ENCODE measurements at places on chromosomes 7 and 10.

DNA sequence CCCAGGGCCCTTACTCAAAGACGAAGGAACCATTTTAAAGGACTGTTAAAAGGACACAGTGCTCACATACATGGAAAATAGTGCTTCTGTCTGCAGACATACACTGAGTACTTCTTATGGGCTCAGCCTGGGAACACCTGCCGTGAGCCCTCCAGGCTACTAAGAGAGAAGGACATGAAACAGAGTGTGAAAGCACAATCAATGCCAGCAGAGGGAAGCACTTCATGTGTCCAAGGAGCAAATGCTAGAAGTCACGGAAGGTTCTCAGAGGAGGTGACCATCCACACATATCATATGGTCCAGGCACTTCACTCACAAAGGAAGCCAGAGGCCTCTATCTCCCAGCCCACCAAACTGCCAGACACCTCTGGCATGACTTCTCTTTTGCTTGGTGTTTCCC lies 15.5 kb downstream of the ELMO1 start:
- DNase-seq: no peak

GRCh38 chr7:94003446-94004023 lies 620 bp downstream of the BET1 start:
- DNase-seq: no peak

DNA sequence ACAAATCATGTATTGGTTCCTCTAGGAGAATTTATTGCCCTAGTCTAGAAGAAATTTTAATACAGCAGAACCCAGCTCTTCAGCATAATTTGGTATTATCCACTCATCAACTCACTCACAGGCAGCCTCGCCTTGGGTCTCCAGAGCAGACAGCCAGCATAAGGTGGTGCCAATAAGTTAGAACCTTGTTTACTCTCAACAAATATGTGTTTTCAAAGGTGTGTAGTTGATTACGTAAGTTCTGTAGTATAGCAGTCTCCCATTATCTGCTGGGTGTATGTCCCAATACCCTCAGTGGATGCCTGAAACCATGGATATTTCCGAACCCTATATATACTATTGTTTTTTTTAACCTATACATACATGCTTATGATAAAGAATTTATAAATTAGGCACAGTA lies 522.5 kb upstream of the LRRN3 start:
- no peak for DNase-seq

DNA sequence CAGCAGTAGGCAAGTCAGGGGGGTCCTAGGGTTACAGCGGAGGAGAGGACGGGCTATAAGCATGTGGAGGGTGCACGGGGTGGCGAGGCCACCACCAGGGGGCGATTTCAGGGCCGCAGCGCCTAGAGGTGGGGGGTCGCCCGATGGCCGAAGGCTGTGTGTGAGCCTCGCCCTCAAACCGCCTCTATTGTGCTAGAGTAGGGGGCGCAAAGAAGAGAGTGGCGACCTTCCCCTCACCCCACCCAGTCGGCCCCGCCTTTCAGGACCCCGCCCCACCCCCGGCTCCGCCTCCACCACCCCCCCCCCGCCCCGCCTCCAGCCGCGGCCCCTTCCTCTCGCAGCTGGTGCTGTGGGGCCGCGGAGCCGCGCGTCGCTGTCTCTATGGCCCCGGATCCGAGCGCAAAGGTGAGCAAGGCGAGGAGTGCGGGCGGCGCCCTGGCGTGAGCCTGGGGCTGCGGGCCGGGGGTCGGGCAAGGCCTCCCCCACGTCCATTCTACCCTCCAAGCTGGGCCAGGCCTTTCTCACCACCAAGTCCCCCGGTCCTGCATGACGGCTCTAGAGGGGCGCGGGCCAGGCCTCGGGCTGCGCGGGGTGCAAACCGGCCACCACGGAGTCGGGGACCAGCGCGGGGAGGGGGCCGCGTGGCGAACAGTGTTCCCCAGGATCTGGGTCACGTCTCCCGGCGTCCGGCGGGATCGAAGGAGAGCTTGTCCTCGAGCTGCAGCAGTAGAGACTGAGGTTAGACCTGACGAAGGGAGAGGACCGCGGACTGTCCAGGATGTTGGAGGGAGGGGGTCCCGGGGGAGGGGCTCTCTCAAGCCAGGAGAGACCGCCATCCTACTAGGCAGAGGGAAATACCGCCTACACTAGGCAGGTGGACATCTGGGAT lies at the start of gene SEMA4G:
Gene SEMA4G (plus strand): TSS at position 318 of the 889 bp plus-strand sequence. CDS start 3,409 bp downstream, outside the sequence.
- DNase-seq: peak; percentile 41

GRCh38 chr7:255721-256361 lies 34.1 kb upstream of the FOXL3 start:
- no peak for DNase-seq

DNA sequence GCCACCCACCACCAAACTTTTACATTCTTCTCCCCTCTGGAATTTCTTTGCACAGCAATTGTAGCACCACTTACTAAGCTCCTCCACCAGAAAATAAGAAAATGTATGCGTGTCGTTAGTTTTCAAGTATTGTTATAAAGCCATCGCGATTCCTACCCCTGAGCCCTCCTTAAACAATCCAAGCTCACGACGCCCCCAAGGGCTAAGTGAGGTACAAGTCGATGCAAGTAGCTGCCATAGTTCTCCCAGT lies 1.3 kb downstream of the FRAT2 start:
- DNase-seq: no peak

- no peak for DNase-seq
Observed at GRCh38 chr10:78783753-78784152, 285.0 kb upstream of the ZMIZ1 start.

GRCh38 chr7:66466081-66466600 lies 162.5 kb upstream of the KCTD7 start:
- no peak for DNase-seq

DNA sequence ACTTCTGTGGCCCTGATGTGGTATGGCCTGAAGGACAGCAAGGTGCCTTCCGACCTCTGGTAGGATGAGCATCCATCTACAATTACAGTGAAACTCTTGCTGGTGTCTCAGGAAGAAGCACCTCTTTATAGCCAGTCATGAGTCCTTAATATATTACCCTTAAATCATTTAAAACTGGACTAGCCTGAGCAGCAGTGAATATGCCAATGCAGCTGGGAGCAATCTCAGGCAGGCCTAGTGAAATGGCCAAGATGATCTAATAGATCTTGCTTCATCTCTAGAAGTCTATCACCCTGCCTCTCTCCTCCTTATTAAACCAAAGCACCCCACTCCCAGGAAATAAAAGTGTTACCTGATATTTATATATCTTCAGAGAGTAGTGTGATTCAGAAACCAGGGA lies 66.7 kb upstream of the SORCS3 start:
- no peak for DNase-seq

- no peak for DNase-seq
Observed at GRCh38 chr7:74185636-74186035, 11.5 kb downstream of the EIF4H start.

GRCh38 chr7:55432939-55433784 lies 68.0 kb downstream of the LANCL2 start:
- no peak for DNase-seq

- DNase-seq: no peak
Observed at GRCh38 chr7:100817097-100817496, 10.2 kb downstream of the EPHB4 start.

DNA sequence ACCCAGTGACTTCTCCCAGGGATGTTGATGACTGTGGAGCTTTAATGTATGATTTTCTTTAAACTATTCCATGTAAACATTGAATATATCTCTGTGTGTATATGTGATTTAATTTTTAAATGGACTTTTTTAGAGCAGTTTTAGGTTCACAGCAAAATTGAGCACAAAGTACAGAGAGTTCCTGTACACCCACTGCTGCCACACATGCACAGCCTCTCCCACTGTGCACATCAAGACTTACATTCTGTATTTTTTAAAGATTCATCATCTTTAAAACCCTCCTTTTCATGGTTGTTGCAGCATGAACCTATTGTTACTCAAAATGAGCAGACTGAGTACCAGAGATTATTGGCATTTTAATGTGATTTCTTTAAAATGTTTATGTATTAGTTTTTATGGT lies 51.3 kb downstream of the WIPF3 start:
- DNase-seq: no peak

- DNase-seq: no peak
Observed at GRCh38 chr10:121252756-121253155, 345.5 kb downstream of the FGFR2 start.

DNA sequence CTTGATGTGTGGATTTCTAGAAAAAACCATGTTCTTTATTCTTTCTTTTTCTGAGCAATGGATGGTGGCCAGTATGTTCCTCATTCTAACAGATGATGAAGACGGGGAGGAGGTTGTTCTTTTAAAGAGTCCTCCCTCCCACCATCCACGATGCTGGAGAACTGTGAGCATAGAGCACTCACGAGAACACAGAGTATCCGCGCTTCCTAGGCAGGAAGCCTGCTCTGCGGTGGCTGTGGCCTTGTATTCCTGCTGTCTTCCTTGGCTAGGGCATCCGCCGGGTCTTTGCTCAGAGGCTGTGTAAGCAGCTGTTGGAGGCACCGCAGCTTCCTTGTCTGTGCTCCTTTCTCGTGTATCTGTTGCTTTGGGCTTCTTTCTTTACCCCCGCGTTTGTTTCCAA lies 214.2 kb downstream of the CCDC3 start:
- DNase-seq: no peak

- DNase-seq: no peak
Observed at GRCh38 chr7:155813546-155814315, 1.5 kb upstream of the SHH start.

GRCh38 chr7:40468891-40469864 lies 334.4 kb downstream of the SUGCT start:
- DNase-seq: no peak

- no peak for DNase-seq
Observed at GRCh38 chr10:91287276-91287675, 66.8 kb downstream of the PCGF5 start.

DNA sequence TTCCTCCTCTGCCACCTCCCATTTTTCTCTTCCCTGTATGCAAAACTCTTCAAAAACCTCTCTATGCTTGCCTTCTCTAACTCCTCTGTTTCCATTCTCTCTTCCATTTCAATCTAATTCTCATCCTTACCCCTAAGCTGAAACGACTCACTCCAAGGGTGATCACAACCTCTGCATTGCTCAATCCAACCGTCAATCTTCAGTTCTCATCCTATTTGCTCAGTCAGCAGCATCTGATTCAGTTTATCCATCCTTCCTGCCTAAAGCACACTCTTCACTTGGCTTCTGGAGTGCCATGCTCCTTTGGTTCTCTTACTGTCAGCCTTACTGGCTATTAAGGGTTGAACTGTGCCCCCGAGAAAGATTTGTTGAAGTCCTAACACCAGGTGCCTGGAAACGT lies 163.5 kb upstream of the NEBL start:
- no peak for DNase-seq

GRCh38 chr7:4683884-4684565 lies 1.9 kb downstream of the FOXK1 start:
- peak; percentile 43 for DNase-seq

Measured in CD4-positive, alpha-beta T cell treated with Interleukin-15 for 1 hour (primary cell).